ENCODE measurements at places on chromosomes 16 and 17. TPM values are rescaled to one million over a fixed set of nuclear protein-coding genes. Genes with fewer than 3 reads are reported as not detected.

- DNase-seq: no peak
Measured at GRCh38 chr16:67860589-67861398, 12.1 kb upstream of the EDC4 start.

- DNase-seq: no peak
Measured at GRCh38 chr17:66538776-66539175, 236.4 kb downstream of the PRKCA start.

GRCh38 chr17:49511810-49512209 lies 16.7 kb downstream of the NGFR start:
- DNase-seq: no peak

GAST gene
- not detected for total RNA-seq

GRCh38 chr17:56978441-56979090 lies 635 bp downstream of the SCPEP1 start:
- no peak for DNase-seq

RPL23 gene
- total RNA-seq: 1,506 TPM

- no peak for DNase-seq
Measured at GRCh38 chr16:70677499-70678120, 8.2 kb downstream of the MTSS2 start.

GRCh38 chr17:75875940-75876189 lies 2.5 kb downstream of the TRIM47 start:
- no peak for DNase-seq

KRT31 gene
- not detected for total RNA-seq

DNA sequence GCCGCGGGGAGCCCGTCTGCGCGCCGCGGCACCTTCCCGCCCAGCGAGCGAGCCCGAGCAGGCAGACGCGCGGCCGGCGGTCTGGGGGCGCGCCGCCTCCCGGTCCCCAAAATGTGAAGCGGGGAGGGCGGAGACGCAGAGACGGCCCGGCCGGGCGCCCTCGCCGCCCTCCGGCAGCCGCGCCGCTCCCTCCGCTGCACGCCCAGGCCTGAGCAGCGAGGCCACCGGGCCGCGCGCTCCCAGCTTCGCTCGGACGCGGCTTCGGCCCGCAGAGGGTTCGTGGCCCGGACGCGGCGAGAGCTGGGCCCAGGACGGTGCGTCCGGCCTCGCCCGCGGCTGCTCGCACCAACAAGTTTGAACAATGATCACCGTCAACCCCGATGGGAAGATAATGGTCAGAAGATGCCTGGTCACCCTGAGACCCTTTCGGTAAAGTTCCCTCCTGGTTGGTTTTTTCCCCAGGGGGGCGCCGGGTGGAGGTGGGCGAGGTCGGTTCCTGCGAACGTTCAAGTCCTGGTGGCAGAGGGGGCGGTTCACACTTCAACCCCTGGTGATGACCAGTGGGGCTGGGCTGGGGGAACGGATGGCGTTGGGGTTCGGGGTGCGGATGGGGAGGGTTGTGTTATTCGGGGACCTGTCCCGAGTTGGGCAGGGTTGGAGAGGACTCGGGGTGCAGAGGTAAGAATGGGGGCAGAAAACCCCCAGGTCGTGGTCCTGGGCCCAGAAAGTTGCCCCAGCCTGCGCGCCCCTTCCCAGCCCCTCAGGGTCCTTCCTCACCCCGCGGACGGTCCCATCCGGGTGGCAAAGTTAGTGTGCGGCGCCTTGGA lies 678 bp downstream of the MGAT5B start:
- no peak for DNase-seq

IL21R gene
- total RNA-seq: 1.1 TPM

CCL14 gene
- total RNA-seq: not detected

- DNase-seq: no peak
Measured at GRCh38 chr17:44777394-44778348, 18.9 kb downstream of the ADAM11 start.

SAP30BP gene
- total RNA-seq: 59.6 TPM

- DNase-seq: no peak
Measured at GRCh38 chr17:82415336-82415735, 2.8 kb upstream of the HEXD start.

- DNase-seq: no peak
Measured at GRCh38 chr17:52831536-52831935, 673.0 kb upstream of the CA10 start.

ASPHD1 gene
- total RNA-seq: 12.5 TPM

DNA sequence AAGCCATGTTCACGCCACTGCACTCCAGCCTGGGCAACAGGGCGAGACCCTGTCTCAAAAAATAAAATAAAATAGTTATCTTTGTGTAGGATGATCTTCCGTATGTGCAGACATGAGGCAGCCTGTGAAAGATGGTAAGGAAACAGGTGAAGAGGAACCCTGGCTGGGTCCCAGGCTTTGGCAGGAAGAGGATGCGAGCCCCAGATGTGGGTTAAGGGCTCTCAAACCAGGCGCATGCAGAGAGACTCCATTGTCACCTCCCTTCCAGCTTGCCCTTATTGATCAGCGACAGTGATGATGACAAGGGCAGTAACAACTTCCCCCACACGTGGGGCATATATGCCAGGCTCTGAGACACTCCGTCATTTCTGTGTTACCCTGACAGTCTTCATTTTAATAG lies 106.8 kb downstream of the GNAO1 start:
- no peak for DNase-seq

OR3A2 gene
- 1.0 TPM for total RNA-seq

KRTAP4-4 gene
- total RNA-seq: not detected

KRT9 gene
- not detected for total RNA-seq

GRCh38 chr17:4902540-4902939 lies 358 bp downstream of the CHRNE start:
- DNase-seq: no peak

KCNJ18 gene
- total RNA-seq: not detected

- no peak for DNase-seq
Measured at GRCh38 chr17:17072546-17072945, 30.3 kb downstream of the MPRIP start.

DNA sequence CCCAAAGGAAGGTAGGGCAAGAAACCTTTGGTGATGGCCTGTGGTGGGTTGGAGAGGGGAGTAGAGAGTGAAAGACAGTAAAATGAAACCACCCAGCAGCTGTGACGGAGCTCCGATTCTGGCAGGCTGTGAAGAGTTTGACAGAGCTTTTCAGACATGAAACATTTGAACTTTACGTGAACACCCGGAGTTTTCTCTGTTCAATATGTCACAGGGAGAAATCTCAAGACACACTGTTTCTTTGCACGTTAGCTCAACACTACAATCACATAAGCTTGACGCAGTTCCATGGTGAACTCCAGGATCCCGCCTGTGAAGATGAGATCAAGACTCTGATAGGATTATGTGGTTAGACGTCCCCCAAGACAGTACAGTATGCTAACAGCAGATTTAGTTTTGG lies 79.6 kb upstream of the CDH11 start:
- no peak for DNase-seq
